NCI-H524 (cell line): ENCODE measurements at places on chromosomes 16 and 17.
A peak's percentile ranks its signal among the peaks of the same experiment; 100 is the strongest.

DNA sequence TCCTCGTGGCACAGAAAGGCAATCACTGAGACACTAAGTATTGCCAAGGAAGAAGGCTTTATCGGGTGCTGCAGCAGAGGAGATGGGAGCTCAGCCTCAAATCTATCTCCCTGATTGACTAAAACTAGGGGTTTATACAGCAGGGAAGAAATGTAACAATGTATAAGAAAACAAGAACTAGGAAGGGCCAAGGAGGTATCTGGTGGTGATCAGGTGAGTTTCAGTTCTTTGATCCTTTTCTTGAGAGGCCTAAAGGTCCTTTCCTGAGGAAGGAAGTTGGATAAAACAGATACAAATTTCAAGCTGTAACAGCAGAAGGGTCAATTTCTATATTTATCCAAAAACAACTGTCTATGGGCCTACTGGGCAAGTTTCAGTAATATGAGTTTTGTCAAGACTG, 212.4 kb downstream of the COPRS start:
- DNase-seq = no peak

GRCh38 chr17:54972406-54973138, 4.0 kb downstream of the STXBP4 start:
- DNase-seq = no peak

DNA sequence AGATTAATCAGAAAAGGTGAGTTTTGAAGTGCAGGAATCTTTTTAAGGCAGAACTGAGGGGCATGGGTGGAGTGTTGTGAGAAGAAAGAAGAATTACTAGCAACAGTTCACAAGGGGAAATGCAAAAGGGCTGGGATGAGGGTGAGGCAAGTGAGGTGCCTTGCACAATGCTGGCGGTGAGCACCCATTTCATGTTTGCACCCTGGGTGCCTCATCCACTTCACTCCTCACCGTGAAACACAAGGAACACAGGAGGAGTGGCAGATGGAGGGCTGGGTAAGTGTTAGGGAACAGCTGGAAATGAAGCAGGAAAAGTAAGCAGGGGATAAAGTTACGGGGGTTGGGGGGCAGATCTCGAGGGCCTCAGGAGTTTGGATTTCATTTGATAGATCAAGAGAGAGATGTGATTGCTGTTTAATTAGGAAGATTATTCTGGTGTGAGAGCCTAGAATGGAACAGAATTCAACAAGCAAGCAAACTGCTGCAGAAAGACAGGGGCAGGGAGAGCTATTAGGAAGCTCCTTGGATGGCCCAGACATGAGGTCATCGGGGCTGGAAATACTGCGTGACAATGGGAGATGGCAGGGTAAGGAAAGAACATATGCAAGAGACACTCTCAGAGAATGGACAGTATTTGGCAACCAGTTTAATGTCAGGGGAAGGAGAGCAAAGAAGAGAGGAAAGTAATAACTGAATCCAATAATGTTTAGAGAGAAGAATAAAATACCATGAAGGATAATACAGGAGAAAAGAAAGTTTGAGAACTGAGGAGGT, 8.3 kb upstream of the HEATR6 start:
- peak; percentile 99 for DNase-seq

- no peak for DNase-seq
Observed at GRCh38 chr16:50038756-50039529, 13.9 kb downstream of the CNEP1R1 start.

- peak; percentile 63 for DNase-seq
Observed at GRCh38 chr16:88527186-88527936, 42.8 kb upstream of the ZC3H18 start.

GRCh38 chr17:78103311-78103710, 25.2 kb downstream of the TMC6 start:
- no peak for DNase-seq

DNA sequence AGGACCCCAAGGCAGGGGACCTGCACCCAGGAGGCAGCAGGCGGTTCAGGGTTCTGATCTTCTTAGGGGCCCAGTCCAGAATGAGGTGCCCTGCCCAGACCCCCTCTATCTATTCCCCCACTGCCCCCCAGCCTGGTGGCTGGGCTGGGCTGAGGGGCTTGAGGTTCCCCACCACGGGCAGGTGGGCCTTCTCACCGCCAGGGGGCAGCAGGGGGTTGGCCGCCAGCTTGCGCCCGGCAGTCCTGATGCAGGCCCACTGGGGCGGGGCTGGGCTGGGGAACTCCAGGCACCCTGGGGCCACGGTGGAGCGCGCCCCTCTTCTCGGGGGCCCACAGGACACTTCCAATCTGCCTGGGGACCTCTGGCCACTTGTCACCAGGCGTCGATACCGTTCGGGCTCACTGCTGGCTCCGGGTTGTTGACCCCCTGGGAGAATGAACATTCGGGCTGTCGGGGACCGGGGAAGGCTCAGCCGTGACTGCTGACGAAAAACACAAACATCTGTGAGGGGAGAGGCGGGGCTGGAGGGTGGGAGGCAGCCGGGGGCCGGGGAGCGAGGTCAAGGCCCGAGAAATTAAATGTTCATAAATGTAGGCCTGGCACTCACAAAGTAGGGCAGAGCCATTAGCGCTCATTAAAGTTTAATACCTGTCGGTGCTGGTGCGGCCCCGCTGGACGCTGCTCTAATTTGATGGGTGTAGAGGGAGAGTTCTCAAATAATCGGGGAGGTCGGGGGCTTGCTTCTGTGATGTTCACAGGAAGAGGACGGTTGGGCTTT, 219.3 kb upstream of the GSE1 start:
- peak; percentile 48 for DNase-seq

DNA sequence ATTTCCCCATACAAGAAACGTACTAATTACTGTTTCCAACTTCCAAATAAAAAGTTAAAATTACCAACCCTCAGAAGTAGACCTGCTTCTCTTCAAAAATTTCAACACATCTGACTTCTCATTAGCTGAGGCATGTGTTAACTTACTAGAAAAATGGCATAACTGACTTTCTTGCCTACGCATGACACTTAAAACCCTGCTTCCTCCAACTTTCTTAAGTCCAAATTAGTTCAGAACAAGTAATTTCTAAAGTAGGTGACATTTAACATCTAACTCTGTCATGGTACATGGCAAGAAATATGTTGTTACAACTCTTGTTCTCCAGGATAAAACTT, 6.7 kb downstream of the USP7 start:
- no peak for DNase-seq

GRCh38 chr17:18370761-18371160, 6.8 kb upstream of the EVPLL start:
- no peak for DNase-seq

- DNase-seq = no peak
Observed at GRCh38 chr17:70624211-70624610, 454.9 kb downstream of the KCNJ2 start.

DNA sequence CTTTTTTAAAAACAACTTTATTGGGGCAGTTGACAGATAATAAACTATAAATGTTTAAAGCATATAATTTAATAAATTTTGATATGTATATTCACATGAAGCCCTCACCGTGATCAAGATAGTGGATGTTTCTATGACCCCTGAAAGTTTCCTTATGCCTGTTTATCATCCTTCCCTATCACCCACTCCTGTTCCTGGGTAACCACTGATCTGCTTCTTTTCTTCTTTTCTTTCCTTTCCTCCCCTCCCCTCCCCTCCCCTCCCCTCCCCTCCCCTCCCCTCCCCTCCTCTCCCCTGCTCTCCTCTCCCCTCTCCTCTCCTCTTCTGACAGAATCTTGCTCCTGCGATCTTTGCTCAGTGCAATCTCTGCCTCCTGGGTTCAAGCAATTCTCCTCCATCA, 193.7 kb upstream of the CDH13 start:
- DNase-seq = no peak

- DNase-seq = no peak
Observed at GRCh38 chr17:70111201-70111600, 36.2 kb downstream of the KCNJ16 start.

DNA sequence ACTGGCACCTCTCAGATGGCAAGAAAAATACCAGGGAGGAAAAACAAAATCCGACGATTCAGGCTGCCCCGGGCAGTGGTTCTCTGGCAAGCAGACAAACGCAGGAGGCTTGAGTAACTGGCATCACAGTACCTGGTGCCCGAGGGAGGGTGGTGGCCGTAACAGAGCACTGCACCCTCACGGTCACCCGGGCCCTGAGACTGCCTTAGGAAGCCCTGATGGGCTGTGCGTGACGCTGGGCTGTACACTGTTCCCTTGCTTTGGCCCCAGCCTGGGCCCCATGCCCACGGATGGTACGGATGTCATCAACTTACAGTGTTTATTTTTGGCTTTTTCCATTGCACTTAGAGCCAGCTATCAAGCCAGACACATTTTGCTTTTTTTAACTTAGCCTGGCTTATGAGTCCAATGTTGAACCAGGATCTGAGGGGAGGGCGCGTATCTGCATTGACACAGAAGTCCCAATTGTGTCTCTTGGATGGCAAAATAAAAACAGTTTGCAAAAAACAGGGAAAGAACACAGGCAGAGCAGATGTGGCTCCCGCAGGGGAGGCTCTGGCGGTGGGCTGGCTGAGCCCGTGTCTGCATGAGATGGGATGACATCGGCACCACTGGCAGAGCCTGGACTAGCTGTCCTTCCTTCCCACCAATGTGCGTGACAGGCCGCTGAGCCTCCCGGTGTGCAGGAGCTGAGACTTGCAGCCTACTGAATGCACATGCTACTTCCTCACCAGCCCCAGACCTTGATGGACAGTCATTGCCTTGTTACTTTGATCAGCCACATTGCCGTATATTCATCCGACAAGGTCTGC, 287.7 kb downstream of the FOXL1 start:
- no peak for DNase-seq

DNA sequence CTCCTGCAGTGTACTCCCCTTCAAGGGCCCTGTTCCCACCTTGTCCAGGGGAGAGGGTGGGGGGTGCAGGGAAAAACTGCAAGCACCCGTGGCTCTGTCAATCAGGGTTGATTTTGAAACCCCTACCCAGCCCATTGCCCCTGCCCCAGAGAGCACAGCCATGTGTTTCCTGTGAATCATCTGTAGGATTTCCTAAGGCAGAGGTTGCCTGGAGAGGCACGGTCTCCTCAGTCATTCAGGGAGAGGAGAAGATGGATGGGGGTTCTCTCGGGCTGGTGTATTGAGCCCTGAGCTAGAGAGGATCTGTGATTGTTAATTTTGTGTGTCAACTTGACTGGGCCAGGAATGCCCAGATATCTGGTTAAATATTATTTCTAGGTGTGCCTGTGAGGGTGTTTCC, 3.5 kb upstream of the AGRP start:
- no peak for DNase-seq

DNA sequence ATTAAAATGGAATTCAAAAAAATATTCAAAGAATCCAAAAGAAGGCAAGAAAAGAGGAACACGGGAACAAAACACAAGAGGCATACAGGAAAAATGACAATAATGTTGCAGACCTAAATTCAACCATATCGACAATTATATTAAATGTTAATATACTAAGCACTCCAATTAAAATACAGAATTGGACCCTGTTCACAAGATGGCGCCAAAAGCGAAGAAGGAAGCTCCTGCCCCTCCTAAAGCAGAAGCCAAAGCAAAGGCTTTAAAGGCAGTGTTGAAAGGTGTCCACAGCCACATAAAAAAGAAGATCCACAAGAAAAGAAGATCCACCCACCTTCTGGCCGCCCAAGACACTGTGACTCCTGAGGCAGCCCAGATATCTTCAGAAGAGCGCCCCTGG, 6.3 kb upstream of the XAF1 start:
- DNase-seq = no peak

DNA sequence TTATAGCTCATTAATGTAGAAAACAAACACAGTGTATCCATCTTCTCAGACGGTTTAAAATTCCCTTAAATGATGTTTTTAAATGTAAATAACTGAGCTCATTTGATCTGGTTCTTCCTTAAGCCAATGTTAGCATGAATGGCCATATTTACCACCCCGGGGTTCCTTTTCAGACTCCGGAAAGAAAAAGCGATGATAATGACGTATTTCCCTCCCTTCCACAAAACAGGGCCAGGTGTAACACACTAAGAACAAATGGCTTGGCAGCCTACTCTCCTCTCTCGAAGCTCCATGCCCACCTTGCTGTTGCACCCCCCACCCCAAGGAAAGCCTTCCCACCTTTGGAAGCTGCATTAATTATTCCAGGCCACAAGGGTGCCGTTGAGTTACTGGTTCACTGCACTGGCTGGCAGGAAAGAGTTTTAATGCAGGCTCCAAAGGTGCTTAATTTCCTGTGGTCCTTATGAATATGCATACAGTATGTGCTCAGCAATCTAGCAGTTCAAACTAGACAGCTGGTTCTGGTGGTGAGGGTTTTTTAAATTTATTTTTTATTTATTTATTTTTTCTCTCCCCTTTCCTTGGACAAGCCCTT, 378.9 kb downstream of the WWOX start:
- DNase-seq = peak; percentile 30

DNA sequence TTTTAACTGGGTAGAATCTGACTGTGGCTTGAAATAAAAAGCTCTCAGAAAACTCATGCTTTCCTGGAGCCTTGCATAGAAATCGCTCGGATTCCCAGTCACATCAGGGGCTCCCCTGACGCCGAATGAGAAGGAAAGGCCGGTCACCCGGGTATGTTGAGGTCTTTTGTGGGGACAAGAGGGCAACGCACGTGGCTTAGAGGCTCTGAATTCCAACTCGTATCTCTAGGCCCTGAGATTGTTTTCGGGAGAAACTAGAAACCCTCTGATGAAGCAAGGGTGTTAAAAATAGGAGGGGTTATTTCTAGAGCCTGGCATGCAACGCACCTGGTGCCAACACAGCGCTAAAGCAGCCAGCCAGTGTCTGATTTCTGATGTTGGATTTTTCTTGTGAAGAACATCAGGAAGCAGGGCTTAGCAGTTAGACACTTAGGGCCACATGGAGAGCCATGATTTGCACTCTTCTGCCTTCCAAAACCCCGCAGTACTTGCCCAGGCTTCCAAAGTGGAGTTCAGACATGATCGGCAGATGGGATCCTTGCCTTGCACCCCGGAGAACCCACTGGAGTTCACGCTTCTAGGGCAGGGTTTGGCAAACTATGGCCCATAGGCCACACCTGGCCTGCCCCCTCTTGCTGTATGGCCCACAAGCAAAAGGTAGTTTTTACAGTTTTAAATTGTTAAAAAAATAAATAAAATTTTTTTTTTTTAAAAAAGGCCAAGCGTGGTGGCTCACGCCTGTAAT, 12.6 kb downstream of the CACNG1 start:
- no peak for DNase-seq

DNA sequence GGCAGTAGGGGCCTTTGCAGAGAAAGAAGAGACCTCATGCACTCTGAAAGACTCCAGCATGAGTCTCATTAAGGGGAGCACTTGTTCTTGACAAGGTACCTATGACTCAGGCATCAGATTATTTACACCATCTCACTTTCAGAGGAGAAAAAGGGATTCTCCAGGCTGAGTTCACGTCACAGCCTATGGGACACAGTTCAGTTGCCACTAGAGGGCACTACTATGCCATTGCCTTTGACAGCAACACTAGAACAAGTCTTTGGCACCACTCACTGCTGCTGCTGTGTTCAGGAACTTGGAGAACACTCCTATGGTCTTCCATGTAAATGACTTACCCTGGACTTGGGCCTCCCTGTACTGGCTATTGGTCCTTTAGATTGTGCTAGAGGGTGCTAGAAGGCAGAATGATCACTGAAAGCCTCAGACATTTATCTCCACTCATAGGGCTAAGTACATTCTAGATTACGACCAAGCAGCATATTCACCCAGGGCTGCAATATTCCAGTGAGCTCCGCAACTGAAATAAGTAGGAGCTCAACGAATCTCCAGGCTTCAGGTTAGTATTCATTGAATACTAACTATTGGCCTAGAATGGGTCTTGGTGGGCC, 225.1 kb upstream of the CA10 start:
- peak; percentile 51 for DNase-seq

- DNase-seq = no peak
Observed at GRCh38 chr17:19482576-19482975, 51.1 kb upstream of the SLC47A1 start.

- no peak for DNase-seq
Observed at GRCh38 chr17:1834380-1835149, 4.8 kb downstream of the RPA1 start.
